ENCODE measurements at places on chromosomes 2 and 18.

DNA sequence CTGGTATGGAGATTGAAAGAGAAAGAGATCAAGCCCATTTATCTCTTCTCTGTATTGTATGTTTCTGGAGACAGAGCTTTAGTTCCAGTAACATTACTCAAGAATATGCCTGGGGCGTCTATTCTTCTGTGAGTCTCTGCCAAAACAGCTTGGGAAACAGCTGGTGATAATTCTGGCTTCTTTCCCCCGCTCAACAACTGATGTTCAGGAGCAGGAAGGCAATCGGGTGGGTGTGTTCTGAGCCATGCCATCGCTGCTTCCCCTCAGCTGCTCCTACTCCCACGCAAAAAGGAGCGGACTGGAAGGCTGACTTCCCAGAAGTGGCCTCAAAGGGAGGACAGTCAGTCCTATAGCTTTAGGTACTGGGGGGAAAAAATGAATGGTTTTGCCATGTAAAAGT lies 695.1 kb downstream of the PLCL1 start:
- DNase-seq = no peak

DNA sequence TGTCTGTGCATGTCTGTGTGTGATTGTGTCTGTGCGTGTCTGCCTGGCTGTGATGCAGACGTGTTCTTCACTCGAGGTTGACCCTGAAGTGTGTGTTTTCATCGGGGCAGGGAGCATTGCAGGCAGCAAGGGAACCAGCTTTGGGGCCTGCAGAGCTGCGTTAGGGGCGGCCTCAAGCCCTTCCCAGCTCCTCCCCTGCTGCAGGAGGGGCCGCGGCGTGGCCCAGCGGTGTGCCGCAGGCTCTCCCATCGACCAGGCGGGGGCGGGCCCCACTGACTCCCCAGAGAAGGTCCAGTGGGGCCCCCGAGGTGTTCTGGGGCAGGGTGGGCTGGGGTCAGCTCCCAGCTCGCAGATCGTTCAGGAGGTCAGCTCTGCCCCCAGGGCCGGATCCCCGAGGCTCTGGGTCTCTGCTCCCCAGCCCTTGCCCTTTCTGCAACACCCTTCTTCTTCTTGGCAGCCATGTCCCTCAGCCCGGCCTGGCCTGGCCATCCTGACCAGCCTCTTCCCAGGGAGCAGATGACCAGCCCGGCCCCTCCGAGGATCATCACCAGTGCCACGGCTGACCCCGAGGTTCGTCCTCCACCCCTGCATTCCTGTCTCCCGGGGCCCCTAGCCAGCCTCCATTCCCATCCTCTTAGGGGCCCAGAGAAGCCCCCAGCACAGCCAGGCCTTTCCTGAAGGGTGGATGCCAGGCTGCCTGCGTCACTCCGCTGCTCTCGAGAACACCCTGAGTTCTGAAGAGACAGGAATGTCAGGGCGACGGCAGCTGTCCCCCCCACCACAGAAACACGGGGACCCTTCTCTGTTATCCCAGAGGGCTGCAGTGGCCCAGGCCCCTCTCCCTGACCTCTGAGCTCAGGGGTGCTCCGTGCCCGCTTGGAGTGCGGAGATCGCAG lies 11.1 kb upstream of the KLHL30 start:
- DNase-seq = peak; percentile 57

DNA sequence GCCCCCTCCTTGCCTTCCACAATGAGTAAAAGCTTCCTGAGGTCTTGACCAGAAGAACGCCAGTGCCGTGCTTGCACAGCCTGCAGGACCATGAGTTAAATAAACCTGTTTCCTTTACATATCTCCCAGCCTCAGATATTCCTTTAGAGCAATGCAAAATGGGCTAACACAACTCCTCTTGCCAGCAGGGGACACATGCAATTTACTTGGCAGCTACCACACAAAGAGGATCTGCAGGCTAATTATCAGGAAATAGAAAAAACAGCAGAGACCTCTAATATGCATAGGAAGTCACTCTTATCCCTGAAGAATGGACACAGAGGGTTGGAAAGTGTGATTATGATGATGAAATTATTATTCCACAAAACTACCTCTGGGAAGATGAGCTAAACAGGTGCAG lies 114.0 kb downstream of the PIEZO2 start:
- DNase-seq = no peak

DNA sequence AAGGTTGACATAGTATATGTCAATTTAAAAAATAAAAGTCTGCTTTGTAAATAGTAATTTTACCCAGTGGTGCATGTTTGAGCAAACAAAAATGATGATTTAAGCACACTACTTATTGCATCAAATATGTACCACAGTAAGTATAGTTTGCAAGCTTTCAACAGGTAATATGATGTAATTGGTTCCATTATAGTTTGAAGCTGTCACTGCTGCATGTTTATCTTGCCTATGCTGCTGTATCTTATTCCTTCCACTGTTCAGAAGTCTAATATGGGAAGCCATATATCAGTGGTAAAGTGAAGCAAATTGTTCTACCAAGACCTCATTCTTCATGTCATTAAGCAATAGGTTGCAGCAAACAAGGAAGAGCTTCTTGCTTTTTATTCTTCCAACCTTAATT lies 78.6 kb upstream of the CSRNP3 start:
- DNase-seq = no peak

DNA sequence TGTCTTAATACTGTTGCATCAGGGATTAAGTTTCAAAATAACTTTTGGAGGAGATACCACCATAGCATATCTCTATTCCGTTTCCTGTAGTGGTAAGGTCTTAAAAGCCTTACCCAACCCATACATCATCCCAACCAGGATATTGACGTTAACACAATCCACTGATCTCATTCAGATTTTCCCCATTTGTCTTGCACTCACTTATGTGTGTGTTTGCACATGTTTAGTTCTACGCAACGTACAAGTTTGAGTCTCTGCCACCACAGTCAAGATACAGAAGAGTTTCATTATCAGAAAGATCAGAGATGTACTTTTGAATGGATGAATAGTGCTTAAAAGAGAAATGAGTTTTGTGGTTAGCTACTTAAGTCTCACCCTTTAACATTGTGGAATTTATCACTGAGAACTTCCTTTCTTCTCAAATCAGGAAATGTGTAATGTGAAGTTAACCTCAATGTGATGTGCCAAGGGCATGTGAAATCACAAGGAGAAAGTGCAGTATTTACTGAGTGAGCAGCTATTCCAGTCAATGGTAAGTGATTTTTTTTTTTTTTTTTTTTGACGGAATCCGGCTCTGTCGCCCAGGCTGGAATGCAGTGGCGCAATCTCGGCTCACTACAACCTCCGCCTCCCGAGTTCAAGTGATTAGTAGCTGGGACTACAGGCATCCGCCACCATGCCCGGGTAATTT lies 69.2 kb upstream of the EPHA4 start:
- peak; percentile 41 for DNase-seq

DNA sequence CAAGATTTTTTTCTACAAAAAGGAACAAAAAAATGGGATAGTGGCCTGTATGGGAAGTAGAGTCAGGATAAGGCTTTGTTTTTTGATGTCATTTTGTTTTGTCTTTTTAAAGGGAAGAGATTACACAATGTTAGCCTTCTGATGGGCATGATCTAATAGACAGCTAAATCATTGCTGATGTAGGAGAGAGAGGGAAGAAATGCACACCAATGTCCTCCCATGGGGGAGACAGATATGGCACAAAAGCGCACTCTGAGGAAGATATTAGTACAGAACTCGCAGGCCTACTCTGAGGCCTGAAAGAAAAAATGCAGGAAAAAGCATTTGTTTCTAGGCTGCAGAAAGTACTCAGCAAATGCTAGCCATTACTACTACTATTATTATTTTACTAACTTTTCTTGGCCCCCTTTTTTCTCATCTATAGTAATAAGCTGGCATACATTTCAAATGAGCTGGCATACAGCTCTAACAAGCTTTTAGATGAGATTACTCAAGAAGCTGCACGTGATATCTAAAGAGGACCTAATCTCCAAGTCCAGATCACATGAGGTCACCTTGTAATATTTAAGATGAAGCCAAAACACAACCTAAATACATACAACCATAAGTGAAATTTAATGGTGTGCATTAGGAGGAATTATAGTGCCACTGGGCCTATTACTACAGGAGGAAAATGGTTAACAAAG lies 269.4 kb upstream of the TANK start:
- no peak for DNase-seq

- no peak for DNase-seq
These were observed 500.2 kb downstream of the FBXO15 start for GRCh38 chr18:73647391-73647790.

- no peak for DNase-seq
These were observed 1.2 kb upstream of the AOX1 start for GRCh38 chr2:200584639-200585038.

GRCh38 chr2:120502761-120503160 lies 156.8 kb downstream of the INHBB start:
- DNase-seq = no peak

DNA sequence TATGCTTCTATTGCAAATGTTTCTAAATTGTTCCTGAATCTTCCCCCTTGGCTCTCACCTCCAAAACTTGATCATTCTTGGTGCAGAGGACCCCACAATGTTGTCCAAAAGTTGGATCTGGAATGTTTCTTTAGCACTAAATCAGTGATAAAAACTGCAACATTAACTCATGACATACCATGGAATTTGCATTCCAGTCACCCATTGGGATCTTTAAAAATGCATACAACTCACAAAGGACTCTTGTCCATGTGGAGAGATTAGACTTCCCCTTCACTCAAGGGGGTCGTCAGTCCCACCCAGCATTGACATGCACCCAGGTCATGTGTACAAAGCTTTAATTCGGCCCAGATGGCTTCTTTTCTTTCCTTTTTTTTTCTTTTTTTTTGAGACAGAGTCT lies 169.3 kb downstream of the SETBP1 start:
- no peak for DNase-seq

DNA sequence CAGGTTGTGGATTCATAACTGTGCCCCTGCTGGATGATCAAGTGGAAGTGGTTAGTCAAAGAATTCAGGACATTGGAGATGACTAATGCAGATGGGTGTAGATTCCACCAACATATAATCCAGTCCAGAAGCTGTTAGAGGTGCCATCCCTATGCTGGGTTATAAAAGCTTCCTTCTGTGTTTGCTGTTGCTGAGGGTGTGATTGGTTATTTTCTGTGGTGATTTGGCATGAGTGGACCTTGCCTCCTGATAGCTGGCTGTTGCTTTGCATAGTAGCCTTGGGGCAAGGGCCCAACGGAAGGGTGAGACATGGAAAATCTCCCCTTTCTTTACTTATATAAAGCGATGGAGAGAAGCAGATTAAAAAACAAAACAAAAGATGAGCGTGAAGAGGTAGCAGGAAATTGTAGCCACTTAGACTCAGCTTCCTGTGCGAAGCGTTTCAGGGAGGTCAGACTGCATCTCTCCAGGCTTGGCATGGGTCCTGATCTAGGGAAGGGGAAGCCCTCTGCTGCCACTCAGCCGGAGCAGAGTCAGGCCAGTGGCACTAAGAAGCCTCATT lies 190.4 kb downstream of the FMNL2 start:
- DNase-seq = no peak

GRCh38 chr2:88693911-88694414 lies 2.5 kb downstream of the RPIA start:
- DNase-seq = peak; percentile 15

DNA sequence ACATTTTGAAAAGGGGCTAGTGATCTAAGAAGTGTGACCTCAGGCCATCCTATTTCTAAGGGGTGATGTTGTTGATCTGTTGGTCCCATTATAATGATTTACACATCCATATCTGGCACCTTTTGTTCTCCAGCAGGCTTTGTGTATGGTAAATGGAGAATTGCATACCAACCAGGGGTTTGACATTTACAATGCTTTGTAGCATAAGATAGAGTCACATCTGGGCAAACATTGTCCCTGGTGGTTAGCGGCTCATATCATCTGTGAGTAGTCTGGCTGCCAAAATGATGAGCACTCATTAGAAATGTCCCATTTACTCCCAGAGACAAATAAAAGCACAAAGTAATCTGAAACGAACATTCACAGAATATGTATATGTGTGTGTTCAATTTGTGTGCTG lies 1775.5 kb upstream of the CELF4 start:
- DNase-seq = no peak

DNA sequence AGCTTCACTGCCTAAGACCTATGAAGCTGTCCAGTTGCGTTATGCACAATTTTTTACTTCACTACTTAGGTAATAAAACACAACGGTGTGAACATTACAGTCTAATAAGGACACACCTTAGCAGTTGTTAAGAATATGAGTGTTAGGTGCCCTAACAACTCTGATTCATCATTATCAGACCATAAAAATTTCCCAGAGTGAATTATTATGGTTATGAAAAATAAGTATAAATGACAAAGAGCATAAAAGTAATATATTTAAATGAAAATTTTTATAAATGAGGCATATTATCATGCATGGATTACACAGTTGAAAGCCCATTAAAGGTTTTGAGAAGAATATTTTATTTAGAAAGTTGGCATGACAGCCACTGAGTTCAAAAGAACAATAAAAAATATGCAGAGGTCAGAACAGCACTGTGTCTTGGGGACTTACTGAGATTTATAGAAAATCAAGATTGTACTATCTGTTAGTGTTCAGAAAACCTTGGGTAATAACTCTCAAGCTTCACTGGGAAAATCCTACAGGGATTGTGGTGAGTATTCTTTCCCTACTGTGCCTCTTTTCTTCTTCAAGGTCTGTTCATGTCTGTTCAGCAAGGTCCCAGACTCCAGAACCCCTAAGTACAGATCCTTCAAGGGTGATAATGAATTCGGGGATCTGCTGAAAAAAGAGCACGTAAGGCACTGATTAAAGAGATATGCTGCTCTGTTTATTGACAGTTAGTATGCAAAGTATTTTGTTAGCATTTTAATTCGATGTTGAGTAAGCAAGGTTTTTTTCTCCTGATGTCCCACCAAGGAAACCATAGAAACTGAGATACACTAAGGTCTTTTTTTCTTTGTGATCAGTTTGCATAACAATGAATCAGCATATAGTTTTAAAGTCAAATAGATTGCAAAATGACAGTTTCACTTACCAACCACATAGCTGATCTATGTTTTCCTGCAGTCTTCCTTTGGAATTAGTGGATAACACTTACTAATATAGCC lies 250.0 kb downstream of the DSEL start:
- no peak for DNase-seq

DNA sequence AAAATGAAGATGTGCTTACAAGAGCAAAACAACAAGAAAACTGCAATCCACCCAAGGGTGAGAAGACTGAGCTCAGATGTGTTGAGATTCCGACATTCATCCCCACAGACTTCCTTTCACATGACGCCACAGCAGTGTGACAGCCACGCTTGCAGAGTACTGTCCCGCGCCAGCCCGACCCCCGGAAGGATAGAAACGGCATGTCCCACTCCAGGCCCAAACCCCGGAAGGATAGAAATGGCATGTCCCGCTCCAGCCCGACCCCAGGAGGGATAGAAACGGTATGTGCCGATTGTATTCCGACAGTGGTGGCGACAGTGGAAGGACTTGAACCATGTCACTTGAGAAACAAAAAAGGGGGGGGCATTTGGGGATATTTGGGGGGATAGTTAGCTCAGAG lies 119.1 kb upstream of the PXDN start:
- no peak for DNase-seq

All from hematopoietic multipotent progenitor cell treated with erythropoietin and hydrocortisone succinate and interleukin-3 and kit ligand, for 6 days (in vitro differentiated cells).